ENCODE measurements at places on chromosomes 5 and 9.

GRCh38 chr5:129003232-129003631, 37.9 kb downstream of the SLC27A6 start:
- no peak for DNase-seq

DNA sequence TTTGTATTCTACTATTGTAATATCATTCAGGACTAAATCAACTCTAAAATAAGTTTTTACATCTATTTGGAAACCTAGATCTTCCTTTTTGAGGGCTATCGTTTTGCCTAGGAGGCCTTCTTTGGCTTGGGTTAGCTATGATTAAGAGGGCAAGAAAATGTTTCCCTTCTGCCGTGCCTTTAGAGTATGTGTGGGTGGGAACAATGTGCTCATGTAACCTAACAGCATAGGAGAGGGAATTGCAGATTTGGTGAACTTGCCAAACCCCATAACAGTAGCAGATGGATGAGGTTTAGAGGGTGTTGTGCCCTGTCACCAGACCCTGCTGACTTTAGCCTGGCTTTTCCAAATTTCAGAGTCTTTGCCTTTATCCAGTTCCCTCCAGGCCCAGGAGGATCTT, 339.0 kb downstream of the ADGRV1 start:
- no peak for DNase-seq

DNA sequence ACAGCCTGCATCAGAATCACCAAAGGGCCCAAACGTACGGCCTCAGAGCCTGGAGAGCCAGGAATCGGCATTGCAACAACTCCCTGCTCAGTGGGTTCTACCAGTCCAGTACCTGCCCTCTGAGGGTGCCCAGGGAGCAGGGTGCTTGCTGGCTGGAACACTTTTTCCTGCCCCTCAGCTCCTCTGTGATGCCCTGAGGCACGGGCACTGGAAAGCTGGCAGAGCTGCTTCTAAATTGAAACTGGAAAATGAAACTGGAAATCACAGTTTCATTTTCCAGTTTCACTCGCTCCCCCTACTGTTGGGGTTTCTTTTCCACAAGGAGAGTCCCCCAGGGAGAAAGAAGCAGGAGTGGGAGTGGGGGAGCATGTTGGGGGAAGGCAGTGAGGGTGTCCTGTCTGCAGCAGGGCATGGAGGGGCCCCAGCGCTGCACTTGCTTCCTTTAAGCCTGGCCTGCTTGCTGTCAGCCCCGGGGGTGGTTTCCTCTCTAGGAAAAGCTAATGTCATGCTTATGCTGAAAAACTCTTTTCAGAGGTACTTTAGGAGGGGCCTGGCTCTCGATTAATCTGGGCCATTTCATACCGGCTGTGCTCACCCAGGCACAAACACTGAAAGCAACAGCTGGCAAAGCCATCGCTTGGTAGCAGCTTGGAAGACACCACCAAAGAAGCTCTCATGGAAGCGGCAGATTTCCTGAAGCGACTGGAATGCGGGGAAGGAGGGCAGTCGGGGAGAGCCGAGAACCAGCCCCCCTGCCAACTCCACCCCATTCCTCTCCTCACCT, 26.2 kb downstream of the IRF1 start:
- no peak for DNase-seq

GRCh38 chr5:117615226-117615625, 1040.6 kb upstream of the SEMA6A start:
- DNase-seq, result no peak

- no peak for DNase-seq
These were observed 866.4 kb upstream of the C9orf72 start for GRCh38 chr9:28439688-28440087.

DNA sequence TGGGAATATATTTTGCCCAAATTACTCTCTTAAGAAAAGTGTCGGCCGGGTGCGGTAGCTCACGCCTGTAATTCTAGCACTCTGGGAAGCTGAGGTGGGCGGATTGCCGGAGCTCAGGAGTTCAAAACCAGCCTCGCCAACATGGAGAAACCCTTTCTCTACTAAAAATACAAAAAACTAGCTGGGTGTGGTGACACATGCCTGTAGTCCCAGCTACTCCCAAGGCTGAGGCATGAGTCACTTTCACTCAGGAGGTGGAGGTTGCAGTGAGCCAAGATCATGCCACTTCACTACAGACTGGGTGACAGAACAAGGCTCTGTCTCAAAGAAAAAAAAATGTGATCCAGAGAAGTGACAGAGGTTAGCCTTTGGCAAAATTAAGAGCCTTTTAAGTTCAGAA, 26.4 kb upstream of the TMEM171 start:
- DNase-seq, result no peak

DNA sequence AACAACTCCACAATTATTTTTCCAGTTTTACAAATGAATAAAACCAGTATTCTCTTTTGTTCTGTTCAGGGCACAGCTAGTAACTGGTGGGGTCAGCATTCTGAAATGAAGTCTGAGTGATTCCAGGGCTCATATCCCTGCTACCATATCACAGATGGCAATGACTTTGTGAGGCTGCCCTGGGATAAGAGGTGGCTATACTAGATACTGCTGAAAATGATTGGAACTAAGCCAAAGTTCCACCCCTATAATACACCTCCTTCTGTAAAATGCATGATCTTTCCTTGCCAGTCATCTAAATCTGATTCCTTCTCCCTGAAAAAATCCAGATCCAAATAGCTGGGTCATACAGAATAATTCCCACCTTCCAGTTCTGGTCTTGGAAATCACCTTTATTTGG, 14.4 kb downstream of the SLC25A51 start:
- peak; percentile 6 for DNase-seq

DNA sequence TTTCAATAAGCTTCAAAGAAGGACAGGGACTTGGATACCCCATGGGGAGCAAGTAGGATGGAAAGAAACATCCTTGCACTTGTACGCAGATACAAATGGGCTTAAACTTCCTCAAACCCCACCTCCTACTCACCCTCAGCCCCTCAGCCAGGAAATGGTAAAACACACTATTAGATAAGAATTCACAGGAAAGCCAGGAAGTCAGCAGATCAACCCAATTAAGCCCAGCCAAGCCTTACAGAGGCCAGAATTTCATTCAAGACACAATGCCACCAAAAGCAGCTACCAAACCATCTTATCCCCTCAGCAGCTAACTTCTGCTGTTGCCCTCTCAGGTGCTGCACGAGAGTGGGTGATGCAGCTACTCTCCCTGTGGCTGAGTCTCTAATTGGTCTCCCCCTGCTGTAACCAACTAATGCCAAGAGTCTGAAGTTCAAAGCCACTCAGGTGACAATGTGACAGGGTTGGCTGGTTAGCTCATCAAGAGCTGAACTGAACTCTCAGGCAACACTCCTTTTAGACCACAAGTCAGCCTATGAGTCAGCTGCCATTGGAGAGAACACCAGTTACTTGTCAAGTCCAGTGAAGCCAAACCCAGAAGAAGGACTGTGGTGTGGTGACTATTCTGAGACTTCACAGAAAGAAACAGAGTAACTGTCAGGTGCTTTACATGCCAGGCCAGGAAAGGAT, 201.9 kb downstream of the ZNF608 start:
- DNase-seq, result peak; percentile 29

- DNase-seq, result no peak
These were observed 164.6 kb downstream of the MAT2B start for GRCh38 chr5:163670036-163670435.

GRCh38 chr9:130089141-130089540, 35.4 kb downstream of the GPR107 start:
- DNase-seq, result no peak

DNA sequence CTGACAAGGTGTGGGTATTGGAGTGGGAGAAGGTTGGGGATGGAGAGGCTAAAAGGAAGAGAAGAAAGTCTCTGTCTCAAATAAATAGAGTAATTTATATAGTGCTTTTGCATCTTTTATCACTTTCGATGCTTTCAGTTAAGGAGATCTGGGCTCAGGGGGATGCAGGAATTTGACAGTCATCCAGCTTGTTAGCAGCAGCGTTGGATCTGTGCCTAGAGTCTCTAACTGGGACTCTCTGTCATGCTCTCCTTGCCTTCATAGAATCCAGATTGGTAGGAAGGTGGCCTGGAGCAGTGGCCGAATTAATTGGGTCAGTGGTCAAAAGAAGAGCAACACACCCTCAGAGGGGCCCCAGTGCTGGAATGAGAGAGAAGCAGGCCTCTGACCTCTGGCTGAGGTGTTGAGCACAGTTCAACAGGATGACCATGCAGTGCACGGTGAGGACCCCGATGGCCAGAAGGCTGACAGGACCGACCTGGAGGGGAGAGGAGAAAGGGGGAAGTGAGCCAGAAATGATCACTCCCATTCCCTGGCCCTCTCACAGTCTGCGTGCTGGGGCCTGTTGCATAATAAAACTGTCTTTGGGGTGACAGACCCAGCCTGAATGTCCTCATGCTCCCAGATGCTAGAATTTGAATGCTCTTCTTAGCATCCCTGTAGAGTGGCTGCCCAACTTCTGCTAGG, 7.6 kb downstream of the SLC36A3 start:
- no peak for DNase-seq

DNA sequence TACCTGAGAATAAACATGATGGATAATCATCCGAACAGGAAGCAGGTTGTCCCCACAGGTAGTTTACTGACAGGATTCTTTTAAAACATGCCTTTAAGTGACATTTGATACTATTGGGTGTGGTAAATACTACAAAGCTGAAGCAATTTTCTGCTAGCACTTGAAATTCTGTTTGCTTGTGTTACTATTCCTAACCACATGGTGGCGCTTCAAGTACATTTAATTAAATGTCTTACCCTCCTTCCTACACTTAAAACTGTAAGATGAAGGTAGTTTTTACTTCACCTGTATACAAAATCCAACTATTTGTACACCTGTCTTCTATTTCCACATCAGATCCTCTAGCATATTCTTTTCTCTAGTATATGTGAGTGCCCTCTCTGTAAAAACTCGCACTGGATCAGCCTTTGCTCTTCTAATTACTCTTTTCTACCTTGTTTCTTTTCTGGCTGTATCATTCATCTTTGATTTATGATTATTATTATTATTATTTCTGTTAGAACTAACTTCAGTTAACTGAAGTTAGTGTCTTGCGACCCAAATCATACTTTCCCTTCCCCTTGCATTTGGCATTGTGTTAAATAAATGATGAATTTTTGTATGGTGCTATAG, 18.4 kb downstream of the SLC25A46 start:
- DNase-seq, result no peak

DNA sequence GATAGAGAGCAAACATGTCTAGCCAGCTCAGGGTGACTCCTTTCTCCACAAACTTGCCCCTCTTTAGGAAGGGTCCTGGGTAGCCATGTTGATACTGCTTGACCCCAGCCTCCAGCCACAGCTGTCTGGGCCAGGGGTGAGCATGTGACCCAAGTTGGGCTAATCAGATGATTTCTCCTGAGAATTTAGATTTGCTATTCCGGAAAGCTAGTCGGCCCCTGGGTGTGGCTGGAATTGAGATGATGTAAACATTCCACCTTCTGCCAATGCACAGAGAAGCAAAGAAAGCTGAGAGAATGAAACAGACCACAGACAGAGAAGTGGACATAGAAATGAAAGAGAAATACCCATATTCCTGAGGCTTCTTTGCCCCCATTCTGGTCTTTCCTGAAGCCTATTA, 17.8 kb upstream of the B4GALT1 start:
- no peak for DNase-seq

DNA sequence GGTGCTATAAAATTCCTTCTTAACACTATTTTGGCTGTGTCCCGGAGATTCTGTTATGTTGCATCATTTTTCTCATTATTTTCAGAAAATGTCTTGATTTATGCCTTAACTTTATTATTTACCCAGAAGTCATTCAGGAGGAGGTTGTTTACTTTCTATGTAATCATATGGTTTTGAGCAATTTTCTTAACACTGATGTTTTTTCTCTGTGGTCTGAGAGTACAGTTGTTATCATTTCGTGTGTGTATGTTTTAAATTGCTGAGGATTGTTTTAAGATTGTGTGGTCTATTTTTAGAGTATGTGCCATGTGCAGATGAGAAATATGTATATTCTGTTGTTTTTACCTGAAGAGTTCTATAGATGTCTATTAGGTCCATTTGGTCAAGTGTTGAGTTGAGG, 498.1 kb upstream of the ZNF608 start:
- DNase-seq, result no peak

DNA sequence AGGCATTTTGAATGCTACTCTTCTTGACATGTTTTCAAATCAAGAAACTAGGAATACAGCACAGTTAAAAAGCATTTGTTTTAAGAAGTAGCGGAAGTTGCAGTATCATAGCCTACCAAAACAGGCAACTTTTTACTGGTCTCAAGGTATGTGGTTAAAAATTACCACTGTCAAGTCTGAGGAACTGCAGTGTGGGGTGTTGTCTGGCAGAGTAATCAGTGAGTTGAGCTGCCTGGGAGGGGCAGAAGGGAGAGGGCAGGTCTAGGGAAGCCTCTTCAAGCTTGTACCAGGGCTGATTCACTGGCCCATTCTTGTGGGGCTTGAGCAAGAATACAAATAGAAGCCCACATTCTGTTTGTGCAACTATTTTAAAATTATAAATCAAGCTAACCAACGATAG, 42.4 kb upstream of the SV2C start:
- DNase-seq, result no peak

DNA sequence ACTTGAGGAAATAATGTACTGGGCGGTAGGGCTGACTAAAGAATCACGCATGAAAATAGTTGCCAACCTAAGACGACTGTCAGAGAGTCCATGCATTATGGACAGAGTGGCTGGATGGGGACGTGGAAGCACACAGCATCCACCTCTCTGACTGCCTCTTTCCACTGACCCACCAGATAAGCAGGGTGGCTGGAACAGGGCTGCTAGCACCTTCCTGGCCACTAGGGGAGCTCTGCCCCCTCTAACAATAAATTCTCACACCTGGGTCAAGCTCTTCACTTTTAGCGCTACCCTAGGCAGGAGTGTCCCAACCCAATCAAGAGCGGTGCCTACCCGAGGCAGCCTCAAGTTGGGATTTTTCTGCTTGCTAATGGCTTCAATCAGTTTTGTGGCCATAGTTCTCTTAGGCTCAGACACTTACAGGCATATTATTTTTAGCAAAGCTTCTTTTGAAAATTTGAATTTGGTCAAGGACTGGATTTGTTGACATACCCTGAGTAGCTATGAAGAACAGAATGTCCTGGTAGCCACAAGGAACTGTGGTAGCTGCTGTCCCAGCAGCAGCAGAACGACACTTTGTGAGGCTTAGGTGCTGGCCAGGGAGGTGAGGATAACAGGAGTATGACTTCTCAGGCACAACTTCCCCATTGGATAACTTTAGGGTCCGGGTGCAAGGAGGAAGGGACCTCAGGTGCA, 6.9 kb upstream of the TPM2 start:
- peak; percentile 83 for DNase-seq

- no peak for DNase-seq
These were observed 297.0 kb downstream of the ARHGEF28 start for GRCh38 chr5:73922875-73923557.

- DNase-seq, result peak; percentile 73
These were observed 30.4 kb upstream of the LTC4S start for GRCh38 chr5:179763215-179763945.

DNA sequence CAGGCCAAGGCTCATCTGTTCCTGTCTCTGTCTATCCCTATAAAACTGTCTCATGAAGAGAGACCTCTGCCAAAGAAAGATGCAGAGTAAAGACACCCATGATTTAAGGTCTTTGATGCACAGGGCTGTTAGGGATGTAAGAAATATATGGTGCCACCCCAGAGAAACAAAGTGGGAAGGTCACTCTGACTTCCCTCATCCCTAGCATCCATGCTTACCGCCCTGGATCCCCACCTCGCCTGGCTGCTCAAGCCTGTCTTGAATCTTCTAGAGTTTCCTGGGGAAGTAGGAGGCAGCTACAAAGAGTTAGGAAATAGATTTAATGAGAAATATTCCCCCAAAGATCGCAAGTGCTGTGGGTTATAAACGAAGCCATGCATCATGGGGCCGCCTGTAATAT, 349.2 kb downstream of the SLIT3 start:
- DNase-seq, result no peak

Data from GM13977 (cell line).